ENCODE measurements at places on chromosomes 13 and 19.

DNA sequence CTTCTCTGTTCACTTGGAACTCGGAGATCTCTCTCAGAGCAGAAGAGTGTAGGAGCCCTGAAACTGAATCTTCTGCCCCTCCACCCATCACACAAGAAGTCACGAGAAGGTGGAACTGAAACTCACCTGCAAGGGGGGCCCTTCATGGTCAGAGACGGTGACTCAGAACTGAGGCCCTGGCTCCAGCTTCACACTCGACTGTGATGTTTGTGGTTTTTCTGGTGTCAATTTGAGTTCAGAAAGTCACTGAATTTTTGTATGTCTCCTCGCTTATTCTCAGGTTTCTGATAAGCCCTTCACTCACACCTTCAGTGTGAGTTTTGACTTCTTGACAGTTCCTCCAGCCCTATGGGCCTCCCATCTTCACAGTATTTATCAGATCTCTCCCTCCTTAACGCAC, 23.1 kb downstream of the SIGLEC5 start:
- DNase-seq: no peak

- DNase-seq: no peak
These were observed 311.9 kb downstream of the COG6 start for GRCh38 chr13:39967199-39967959.

DNA sequence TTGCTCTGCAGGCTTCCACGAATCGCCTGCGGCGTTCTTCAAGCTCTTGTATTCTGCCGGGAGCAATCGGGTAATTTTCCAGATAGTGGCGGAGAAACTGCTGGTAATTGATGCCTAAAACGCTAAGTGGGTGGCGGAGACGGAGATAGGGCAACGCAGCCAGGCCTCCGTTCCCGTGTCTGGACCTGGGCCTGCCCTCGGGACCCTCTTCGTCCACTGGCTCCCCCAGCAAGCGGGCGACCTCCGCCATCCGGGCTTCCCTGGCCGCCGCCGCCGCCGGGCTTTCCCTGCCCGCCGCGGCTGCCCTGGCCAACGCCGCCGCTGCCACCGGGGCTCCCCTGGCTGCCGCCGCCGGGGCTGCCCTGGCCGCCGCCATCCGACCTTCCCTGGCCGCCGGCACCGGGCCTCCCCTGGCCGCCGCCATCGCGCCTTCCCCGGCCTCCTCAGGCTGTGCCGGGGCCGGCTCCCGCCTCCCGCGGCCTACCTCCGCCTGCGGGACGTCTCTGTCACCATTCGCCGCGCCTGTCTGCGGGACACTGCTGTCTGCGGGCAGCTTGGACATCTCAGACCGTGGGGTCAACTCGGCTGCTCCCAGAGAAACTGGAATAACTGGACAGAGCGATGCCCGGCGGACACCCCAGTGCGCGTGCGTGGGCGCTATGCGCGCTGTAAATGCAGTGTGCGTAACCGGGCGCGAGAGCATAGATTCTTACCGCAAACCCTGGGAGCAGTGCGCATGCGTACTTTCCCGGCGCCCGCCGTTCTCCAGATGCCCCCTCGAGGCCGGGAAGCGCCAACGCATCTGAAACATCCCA, at the start of gene EID2:
Gene EID2, minus strand, starts transcription at position 644 of the 815 bp plus-strand sequence. Its CDS starts 82 bp downstream, at position 562.
- DNase-seq: peak; percentile 93

GRCh38 chr19:20928371-20928770, 5.3 kb downstream of the ZNF85 start:
- DNase-seq: no peak

- no peak for DNase-seq
These were observed 5.6 kb upstream of the SLAIN1 start for GRCh38 chr13:77691871-77692270.

- DNase-seq: peak; percentile 54
These were observed 53.9 kb downstream of the MCF2L start for GRCh38 chr13:113022745-113023574.

GRCh38 chr13:63481334-63481733, 2065.7 kb upstream of the PCDH20 start:
- no peak for DNase-seq

- DNase-seq: peak; percentile 43
These were observed 73.4 kb downstream of the RYR1 start for GRCh38 chr19:38506723-38507550.

- no peak for DNase-seq
These were observed 24.2 kb downstream of the GAS6 start for GRCh38 chr13:113839536-113840204.

DNA sequence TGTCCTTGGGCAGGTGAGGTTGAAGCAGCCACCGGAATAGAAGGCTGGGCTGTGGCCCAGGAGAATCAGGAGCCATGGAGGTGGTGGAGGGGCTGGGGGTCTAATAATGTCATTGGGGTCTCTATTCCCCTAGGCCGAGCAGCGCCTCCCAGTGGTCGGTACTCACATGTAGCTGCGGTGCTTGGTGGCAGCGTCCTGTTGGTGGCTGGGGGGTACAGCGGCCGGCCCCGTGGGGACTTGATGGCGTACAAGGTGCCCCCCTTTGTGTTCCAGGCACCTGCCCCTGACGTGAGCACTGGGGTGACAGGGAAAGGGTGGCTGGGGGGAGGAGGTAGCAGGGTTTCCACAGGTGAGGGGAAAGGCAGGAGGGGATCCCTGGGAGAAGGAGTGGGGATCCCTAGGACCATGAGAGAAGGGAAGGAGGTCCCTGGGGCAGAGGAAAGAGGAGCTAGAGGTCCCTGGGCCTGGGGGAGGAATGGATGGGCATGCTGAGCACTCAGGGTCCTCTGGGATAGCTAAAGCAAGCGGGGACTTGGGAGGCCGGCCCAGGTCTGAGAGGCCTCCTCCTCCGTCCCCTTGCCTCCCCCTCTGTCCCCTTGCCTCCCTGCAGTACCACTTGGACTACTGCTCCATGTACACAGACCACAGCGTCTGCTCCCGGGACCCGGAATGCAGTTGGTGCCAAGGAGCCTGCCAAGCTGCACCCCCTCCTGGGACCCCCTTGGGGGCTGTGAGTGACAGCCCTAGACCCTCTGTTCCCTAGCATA, 18.1 kb downstream of the MEGF8 start:
- no peak for DNase-seq

- no peak for DNase-seq
These were observed 926.8 kb upstream of the MIR17HG start for GRCh38 chr13:90420683-90421082.

- DNase-seq: peak; percentile 16
These were observed 118.3 kb downstream of the USP12 start for GRCh38 chr13:27053210-27053884.

GRCh38 chr13:76379341-76380105, 506.7 kb downstream of the KCTD12 start:
- no peak for DNase-seq

DNA sequence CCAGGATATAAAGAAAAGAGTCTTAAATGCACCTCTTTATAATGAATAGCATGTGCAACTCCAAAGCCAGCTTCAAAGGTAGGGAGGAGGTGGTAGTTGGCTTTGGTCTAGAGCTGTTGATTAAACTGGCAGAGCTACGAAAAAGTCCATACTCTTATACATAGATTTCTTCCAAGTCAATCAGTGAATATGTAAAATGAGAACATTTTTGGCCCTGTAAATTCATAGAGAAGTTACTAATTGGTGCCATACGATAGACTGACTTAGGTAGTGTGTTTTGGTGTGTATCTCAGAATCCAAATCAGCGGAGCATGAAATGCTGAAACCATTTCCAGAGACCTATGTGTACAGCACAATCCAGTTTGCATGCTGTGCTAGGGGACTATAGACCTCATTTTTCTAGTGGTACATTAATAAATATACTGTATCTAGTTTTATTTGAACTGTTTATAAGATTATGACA, 17.1 kb upstream of the DPY19L3 start:
- no peak for DNase-seq

- no peak for DNase-seq
These were observed 44.4 kb upstream of the FARP1 start for GRCh38 chr13:98098516-98098915.

GRCh38 chr13:89660752-89661151, 1686.7 kb upstream of the MIR17HG start:
- DNase-seq: no peak

- DNase-seq: peak; percentile 73
These were observed 1053.7 kb upstream of the SPRY2 start for GRCh38 chr13:81394640-81395039.

- DNase-seq: no peak
These were observed 21.3 kb downstream of the ERICH6B start for GRCh38 chr13:45594227-45594626.

- DNase-seq: no peak
These were observed 29.3 kb upstream of the ATP1A3 start for GRCh38 chr19:42023121-42023942.

GRCh38 chr19:6713773-6714692, 6.4 kb downstream of the C3 start:
- no peak for DNase-seq

GRCh38 chr13:110017379-110017778, 231.0 kb upstream of the IRS2 start:
- DNase-seq: no peak

GRCh38 chr13:37144661-37145060, 39.2 kb upstream of the CSNK1A1L start:
- DNase-seq: peak; percentile 26

- DNase-seq: no peak
These were observed 73.7 kb downstream of the COG6 start for GRCh38 chr13:39729156-39729555.

DNA sequence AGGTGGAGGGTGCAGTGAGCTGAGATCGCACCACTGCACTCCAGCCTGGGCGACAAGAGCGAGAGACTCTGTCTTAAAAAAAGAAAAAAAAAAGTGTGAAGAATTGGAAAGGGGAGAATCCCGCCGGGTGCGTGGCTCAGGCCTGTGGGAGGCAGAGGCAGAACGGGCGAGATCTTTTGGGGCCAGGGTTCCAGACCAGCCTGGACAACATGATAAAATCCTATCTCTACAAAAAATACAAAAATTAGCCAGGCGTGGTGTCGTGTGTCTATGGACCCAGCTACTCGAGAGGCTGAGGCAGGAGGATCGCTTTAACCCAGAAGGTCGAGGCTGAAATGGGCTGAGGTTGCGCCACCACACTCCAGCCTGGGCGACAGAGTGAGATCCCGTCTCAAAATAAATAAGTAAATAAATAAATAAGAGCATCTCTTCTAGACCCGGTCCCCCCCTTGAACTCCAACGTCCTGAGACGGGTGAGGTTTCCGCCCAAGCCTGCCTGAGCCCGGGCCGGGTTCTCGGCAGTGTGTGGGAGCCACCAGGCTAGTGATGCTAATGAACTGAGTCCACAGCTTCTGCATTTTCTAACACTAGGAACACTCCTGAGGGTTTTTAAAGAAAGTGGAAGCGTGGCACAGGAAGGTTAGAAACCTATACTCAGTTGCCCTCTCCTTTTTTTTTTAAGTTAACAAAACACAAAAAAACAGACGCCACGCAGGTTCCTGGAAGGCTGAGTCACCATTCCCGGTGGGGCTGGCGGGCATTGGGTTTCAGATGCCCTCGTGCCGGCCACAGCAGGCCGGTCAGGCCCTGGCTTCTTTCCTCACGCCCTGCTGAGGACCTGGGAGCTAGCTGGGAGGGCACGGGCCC, 22.0 kb downstream of the GPX4 start:
- DNase-seq: no peak

GRCh38 chr13:77388944-77389624, 62.2 kb upstream of the MYCBP2 start:
- DNase-seq: no peak

- DNase-seq: no peak
These were observed 27.4 kb downstream of the LATS2 start for GRCh38 chr13:21033856-21034602.

DNA sequence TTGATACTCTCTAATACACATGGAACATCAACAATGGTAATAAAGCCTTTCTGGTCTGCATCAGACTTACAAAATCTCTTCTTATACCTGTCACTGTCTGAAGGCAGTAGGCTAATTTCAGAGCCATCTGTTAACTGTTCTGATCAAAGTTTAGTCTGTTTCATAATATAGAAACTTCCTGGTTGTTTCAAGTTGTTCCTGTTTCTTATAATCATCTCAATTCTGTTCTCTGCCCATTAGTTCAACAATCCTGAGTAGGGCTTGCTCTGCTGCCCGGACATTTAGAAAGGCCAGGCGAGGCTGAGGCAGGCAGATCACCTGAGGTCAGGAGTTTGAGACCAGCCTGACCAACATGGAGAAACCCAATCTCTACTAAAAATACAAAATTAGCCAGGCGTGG, 5.4 kb upstream of the ZSCAN5A start:
- DNase-seq: no peak

GRCh38 chr13:112773601-112774447, 84.0 kb downstream of the ATP11A start:
- DNase-seq: no peak

- DNase-seq: no peak
These were observed 12.8 kb downstream of the SPPL2B start for GRCh38 chr19:2341244-2341751.

DNA sequence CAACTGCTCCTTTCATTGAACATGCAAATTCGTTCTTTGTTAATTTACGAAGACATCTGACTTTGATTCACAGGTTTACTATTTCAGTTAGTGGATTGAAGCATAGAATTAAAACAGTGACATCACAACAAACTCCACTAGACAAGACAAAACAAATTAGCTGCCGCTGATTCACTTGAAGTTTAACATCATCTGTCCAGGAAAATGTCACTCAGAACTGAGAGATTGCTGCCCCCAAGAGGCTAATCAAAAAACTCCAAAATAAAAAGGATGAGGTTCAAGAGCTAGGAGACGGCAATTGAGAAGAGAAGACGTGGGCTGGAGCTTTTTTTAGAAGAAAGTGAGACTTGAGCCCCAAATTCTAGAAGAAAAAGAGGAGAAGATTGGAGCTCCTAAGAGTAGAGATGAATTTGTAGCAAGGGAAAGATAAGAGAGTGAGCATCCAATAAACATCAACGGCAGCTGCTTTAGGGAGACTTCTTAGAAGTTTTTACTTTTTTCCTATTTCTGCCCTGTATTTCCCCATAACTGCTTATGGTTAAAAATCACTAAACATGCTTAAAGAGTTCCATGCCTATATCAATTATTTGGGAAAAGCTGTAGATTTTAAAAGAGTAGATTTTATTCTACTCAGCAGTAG, 40.8 kb upstream of the TPP2 start:
- DNase-seq: no peak

GRCh38 chr13:26323764-26324163, 69.8 kb downstream of the CDK8 start:
- no peak for DNase-seq

DNA sequence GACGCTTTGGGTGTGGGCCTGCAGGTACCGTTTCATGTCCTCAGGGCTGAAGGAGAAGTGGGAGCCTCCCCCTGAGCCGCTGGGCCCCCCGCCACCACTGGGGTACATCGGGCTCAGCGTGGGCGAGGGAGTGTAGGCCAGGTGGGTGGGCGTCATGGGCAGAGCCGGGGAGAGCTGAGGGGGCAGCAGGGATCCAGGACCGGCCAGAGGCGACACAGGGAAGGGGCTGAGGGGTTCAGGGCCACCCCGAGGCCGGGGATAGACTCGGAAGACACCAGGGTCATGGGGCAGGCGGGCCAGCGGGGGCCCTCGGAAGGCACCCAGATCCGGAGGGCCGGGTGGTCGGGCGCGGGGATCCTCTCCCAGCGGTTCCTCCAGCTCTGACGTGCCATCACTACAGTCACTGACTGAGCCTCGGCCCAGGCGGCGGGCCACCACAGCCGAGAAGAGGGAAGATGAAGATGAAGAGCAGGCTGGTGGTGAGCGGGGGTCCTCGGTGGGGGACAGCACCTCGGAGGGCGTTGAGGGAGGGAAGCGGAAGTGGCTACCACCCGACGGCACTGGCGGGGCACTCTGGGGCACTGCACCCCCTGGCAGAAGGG, 5.7 kb downstream of the ERF start:
- no peak for DNase-seq

Data from large intestine (tissue), 12 donors.